ENCODE measurements at places on chromosomes 3 and 15. TPM values are rescaled to one million over a fixed set of nuclear protein-coding genes. Genes with fewer than 3 reads are reported as not detected.
A peak's percentile ranks its signal among the peaks of the same experiment; 100 is the strongest.

- DNase-seq, result no peak
- no peak overlapping the region for H3K27ac ChIP-seq
- peaks cover 34% of the 10 kb centered on the region for H3K27me3 ChIP-seq
- no peaks in the 10 kb centered on the region for H3K4me1 ChIP-seq
- no peaks in the 10 kb centered on the region for H3K36me3 ChIP-seq
Measured at GRCh38 chr3:87219611-87220010, 7.5 kb upstream of the CHMP2B start.

DNA sequence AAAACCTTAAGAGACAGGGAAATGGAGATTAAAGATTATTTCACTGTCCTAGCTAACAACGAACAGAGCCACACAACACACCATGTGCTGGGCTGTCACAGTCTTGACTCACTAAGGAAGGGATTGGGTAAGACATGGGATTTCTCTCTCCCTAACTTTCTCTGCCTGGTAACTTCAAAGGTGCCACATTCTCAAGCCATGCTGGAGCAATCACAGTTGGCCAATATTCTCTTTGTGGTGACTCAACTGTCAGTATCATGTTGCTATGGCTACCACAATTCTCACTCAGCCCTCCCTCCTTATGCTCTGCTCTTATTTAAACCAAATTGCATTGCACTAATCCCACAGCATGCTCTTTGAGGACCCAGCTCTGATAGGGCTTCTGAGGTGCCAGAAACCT lies 74.0 kb downstream of the OXNAD1 start:
- H3K27me3 ChIP-seq, result no peaks in the 10 kb centered on the region
- peak overlapping the region; percentile 43 for H3K27ac ChIP-seq
- H3K4me3 ChIP-seq, result no peak overlapping the region
- H3K4me1 ChIP-seq, result peaks cover 64% of the 10 kb centered on the region
- DNase-seq, result no peak

DNA sequence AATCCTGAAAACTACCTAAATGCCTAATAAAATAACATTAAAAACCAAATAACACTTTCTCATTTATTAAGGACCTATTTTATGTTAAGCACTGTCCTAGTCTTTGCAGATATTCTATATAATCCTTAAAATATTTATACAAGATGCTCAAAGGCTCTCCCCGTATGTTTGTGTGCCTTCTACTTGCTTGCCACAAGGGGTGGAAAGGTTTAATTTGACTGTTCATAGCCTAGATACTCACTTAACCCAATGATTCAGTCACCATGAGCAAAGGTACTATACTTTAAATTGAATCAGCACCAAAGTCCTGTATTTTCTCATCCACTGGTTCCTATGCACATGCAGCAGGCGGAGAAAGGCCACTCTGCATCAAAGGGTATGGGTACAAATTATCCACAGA lies 32.0 kb downstream of the LSAMP start:
- H3K36me3 ChIP-seq, result no peaks in the 10 kb centered on the region
- H3K4me3 ChIP-seq, result no peak overlapping the region
- no peak overlapping the region for H3K27ac ChIP-seq
- no peaks in the 10 kb centered on the region for H3K27me3 ChIP-seq
- no peaks in the 10 kb centered on the region for H3K4me1 ChIP-seq
- DNase-seq, result no peak

GRCh38 chr3:104763007-104763406 lies 603.7 kb upstream of the ALCAM start:
- H3K27me3 ChIP-seq, result no peaks in the 10 kb centered on the region
- H3K36me3 ChIP-seq, result no peaks in the 10 kb centered on the region
- H3K27ac ChIP-seq, result no peak overlapping the region

- H3K4me1 ChIP-seq, result peaks cover 12% of the 10 kb centered on the region
- no peaks in the 10 kb centered on the region for H3K36me3 ChIP-seq
- no peak overlapping the region for H3K4me3 ChIP-seq
- no peak for DNase-seq
Measured at GRCh38 chr3:40717471-40717870, 192.7 kb downstream of the ZNF621 start.

- DNase-seq, result no peak
- peaks cover 92% of the 10 kb centered on the region for H3K4me1 ChIP-seq
- no peaks in the 10 kb centered on the region for H3K27me3 ChIP-seq
- H3K27ac ChIP-seq, result peak overlapping the region; percentile 99
- peak overlapping the region; percentile 86 for H3K4me3 ChIP-seq
- peaks cover 45% of the 10 kb centered on the region for H3K36me3 ChIP-seq
Measured at GRCh38 chr3:50318163-50318562, 4.4 kb downstream of the HYAL2 start.

DNA sequence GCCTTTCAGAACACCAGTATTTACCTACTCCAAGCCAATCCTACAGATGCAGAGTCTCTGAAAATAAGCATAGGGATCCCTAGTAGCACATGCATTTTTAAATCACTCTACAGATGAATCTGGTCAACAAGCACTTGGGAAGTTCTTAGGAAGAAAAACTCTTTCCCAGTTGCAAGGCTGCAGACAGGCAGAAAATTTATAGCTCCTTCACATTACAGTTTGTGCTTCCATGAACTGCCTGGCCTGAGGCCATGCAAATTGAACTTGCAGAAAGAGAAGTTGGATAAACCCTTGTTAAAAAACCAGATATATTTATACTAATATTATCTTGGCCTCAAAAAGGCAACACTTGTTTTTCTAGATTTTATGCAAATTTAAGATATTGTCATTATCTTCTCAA lies 256.9 kb downstream of the EPHA3 start:
- no peak for DNase-seq
- H3K4me3 ChIP-seq, result no peak overlapping the region
- no peaks in the 10 kb centered on the region for H3K27me3 ChIP-seq
- H3K4me1 ChIP-seq, result no peaks in the 10 kb centered on the region
- H3K27ac ChIP-seq, result no peak overlapping the region

- H3K36me3 ChIP-seq, result no peaks in the 10 kb centered on the region
- H3K4me1 ChIP-seq, result peaks cover 67% of the 10 kb centered on the region
- peak overlapping the region; percentile 84 for H3K27ac ChIP-seq
- H3K27me3 ChIP-seq, result no peaks in the 10 kb centered on the region
- DNase-seq, result peak; percentile 92
Measured at GRCh38 chr3:25448750-25449692, 21.0 kb downstream of the RARB start.

DNA sequence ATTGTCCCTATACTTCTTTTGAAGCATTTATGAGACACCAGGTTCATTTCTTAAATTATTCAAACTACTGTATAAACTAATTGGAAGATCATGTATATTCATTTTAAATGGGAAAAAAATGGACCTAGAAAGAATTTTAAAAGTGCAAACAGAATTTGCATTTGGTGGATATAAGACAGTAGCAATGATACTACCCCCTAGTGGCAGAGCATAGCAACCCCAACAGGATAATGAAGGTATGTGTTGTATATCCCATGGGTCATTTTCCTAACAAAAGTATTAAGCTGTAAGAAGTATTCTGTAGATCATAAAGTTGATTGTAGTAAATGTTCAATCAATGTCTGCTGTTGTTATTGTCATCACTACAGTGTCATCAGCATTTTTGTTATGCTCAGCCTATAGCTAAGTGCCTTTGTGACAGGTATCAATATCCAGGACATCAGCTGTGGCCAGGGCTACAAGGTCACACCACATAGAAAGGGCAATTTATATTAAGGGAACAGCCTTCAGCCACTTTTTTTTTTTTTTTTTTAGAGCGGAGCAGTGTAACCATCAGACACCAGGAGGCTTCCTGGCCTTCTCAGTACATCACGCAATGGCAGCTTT lies 175.8 kb downstream of the FOXB1 start:
- peaks cover 51% of the 10 kb centered on the region for H3K27me3 ChIP-seq
- H3K27ac ChIP-seq, result no peak overlapping the region
- DNase-seq, result no peak
- no peak overlapping the region for H3K4me3 ChIP-seq
- no peaks in the 10 kb centered on the region for H3K36me3 ChIP-seq
- H3K4me1 ChIP-seq, result no peaks in the 10 kb centered on the region

GRCh38 chr3:136586580-136586979 lies 165.6 kb downstream of the STAG1 start:
- no peaks in the 10 kb centered on the region for H3K4me1 ChIP-seq
- peaks cover 19% of the 10 kb centered on the region for H3K36me3 ChIP-seq
- no peaks in the 10 kb centered on the region for H3K27me3 ChIP-seq
- H3K4me3 ChIP-seq, result no peak overlapping the region
- DNase-seq, result no peak

GRCh38 chr3:14518432-14518802 lies 21.7 kb downstream of the GRIP2 start:
- H3K36me3 ChIP-seq, result peaks cover 43% of the 10 kb centered on the region

- H3K27ac ChIP-seq, result peak overlapping the region; percentile 43
- H3K36me3 ChIP-seq, result no peaks in the 10 kb centered on the region
- peaks cover 5% of the 10 kb centered on the region for H3K27me3 ChIP-seq
- DNase-seq, result no peak
Measured at GRCh38 chr15:40301467-40302179, 6.1 kb downstream of the PLCB2 start.

- H3K36me3 ChIP-seq, result no peaks in the 10 kb centered on the region
- no peak overlapping the region for H3K27ac ChIP-seq
- DNase-seq, result peak; percentile 5
- H3K4me3 ChIP-seq, result no peak overlapping the region
- peaks cover 98% of the 10 kb centered on the region for H3K27me3 ChIP-seq
Measured at GRCh38 chr3:127390365-127391025, 102.6 kb upstream of the PRR20G start.

- no peak for DNase-seq
- no peaks in the 10 kb centered on the region for H3K4me1 ChIP-seq
- H3K36me3 ChIP-seq, result no peaks in the 10 kb centered on the region
- no peak overlapping the region for H3K27ac ChIP-seq
- H3K4me3 ChIP-seq, result no peak overlapping the region
Measured at GRCh38 chr3:175073219-175073905, 214.2 kb downstream of the NAALADL2 start.

- no peak for DNase-seq
- no peak overlapping the region for H3K4me3 ChIP-seq
- H3K4me1 ChIP-seq, result no peaks in the 10 kb centered on the region
- H3K36me3 ChIP-seq, result no peaks in the 10 kb centered on the region
Measured at GRCh38 chr3:20543535-20544226, 357.7 kb upstream of the SGO1 start.

DNA sequence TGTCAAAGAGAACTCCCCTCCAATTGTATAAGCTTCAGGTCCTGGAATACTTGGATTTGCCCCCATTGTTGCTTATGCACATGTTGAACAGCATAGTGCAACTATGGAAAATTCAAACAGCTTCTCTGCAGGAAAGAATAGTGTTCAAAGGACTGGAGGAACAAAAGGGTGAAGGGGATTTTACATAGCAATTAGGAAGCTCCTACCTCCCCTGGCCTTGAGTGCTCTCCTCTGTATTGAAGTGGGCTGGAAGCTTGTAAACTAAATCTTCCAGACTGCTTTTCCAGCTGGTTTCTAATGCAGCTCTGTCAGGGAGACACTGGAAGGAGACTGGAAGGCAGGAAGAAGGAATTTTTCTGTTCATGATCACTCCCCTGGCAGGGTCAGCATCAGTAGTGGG lies 7.2 kb upstream of the ELP6 start:
- H3K27me3 ChIP-seq, result no peaks in the 10 kb centered on the region
- H3K4me1 ChIP-seq, result peaks cover 4% of the 10 kb centered on the region
- no peak overlapping the region for H3K27ac ChIP-seq
- H3K4me3 ChIP-seq, result no peak overlapping the region
- DNase-seq, result no peak

DNA sequence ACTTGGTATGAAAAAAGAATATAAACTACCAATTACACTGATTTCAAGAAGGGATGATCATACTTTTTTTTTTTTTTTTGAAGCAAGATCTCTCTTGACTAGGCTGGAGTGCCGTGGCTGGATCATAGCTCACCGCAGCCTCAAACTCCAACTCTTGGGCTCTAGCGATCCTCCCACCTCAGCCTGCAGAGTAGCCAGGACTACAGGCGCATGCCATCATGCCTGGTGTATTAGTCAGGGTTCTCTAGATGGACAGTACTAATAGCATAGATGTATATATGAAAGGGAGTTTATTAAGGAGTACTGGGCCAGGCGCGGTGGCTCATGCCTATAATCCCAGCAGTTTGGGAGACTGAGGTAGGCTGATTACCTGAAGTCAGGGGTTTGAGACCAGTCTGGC lies 11.5 kb upstream of the SEC11A start:
- peaks cover 11% of the 10 kb centered on the region for H3K4me1 ChIP-seq
- no peaks in the 10 kb centered on the region for H3K27me3 ChIP-seq
- H3K36me3 ChIP-seq, result no peaks in the 10 kb centered on the region
- H3K27ac ChIP-seq, result no peak overlapping the region
- H3K4me3 ChIP-seq, result no peak overlapping the region
- no peak for DNase-seq

DNA sequence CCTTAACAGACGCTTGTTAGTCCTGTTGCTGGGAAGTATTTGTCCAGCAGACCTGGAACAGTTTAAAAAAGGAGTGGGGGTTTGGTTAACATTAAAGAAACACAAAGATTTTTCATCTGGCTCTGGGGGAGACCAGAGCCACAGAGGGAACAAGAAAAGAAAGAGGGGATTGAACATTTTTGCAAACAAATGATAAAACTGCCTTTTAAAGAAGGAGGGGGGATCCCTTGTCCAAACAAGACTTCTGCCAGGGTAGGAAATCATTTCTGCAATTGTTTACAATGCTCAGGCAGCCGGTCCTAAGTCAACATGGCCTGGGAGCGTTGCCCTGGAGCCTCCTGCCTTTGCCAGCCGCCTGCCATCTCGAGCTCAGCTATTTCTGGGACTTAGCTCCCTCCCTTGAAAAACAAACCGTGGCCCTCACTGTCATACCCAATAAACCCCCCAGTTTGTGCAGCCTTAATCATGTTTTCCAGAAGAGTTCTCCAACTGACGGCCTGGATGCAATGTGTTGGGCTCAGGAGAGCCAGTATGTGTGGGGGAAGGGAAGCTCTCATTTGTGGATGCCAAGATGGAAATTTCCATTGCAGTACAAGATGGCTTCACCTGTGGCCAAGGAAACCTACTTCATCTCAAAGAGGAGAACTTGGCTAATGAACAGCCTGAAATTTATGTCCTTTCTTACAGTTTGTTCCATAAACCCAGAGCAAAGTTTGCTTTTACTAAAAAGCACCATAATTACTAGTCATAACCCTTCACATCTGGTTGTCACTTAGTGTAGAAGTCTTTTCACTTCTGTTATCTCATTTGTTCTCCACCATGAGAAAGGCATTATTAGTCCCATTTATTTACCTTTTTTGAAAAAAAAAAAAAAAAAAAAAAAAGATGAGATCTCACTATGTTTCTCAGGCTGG lies 75.9 kb upstream of the RNU6-1 start:
- peak; percentile 56 for DNase-seq
- H3K4me3 ChIP-seq, result no peak overlapping the region
- peak overlapping the region; percentile 81 for H3K27ac ChIP-seq
- H3K27me3 ChIP-seq, result no peaks in the 10 kb centered on the region
- no peaks in the 10 kb centered on the region for H3K36me3 ChIP-seq

DNA sequence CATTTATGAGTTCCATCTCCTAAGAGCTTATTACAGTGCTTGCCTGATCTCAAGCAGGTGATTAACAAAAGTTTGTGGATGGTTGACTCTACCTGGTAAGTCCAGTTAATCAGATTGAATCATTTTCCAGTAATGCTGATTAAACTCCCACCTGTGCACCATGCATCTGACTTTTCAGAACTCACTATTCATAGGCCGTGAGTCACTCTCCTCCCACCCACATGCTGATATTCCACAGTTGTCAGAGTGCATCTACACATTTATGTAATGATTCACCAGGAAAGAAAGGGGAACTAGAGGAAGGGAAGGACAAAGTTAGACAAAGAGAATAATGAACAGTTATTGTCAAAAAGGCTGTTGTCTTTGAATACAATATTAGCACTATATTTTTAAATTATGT lies 106.2 kb upstream of the UBE3A start:
- H3K36me3 ChIP-seq, result no peaks in the 10 kb centered on the region
- no peak overlapping the region for H3K4me3 ChIP-seq

TMEM212 gene
- total RNA-seq, result not detected

IL12A gene
- total RNA-seq, result 0.60 TPM

SMAD3 gene
- 18.8 TPM for total RNA-seq

VGLL3 gene
- total RNA-seq, result 4.0 TPM

C3orf85 gene
- total RNA-seq, result not detected

EIF2A gene
- total RNA-seq, result 71.6 TPM

PPP1R14D gene
- total RNA-seq, result not detected

All from left ventricle myocardium inferior (tissue), 1 donor.